Mucosa of descending colon (tissue), 3 donors: ENCODE measurements at places on chromosomes 1 and 21.
A peak's percentile ranks its signal among the peaks of the same experiment; 100 is the strongest.

- DNase-seq, result no peak
Observed at GRCh38 chr1:56156971-56157876, 422.1 kb downstream of the PLPP3 start.

- DNase-seq, result no peak
Observed at GRCh38 chr1:67759066-67759465, 74.1 kb downstream of the GADD45A start.

DNA sequence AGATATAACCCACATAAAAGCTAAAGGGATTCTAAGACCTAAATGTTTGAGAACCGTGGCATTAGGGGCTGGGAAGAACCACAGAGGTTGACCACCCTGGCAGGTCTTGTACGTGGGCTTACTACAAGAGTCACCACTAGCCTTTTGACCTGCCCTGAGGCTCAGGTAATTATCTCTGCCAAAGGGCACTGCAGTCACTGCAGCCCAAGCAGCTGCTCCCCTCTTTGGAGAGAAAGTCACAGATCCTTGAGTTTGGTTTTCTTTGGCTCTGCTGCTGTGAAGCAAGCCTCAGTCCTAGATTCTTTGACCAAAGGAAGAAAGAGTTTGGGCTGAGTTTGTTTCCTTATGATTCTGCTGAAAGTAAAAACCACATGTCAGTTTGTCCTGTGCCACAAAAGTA is 11.6 kb downstream of the PARK7 start:
- no peak for DNase-seq

DNA sequence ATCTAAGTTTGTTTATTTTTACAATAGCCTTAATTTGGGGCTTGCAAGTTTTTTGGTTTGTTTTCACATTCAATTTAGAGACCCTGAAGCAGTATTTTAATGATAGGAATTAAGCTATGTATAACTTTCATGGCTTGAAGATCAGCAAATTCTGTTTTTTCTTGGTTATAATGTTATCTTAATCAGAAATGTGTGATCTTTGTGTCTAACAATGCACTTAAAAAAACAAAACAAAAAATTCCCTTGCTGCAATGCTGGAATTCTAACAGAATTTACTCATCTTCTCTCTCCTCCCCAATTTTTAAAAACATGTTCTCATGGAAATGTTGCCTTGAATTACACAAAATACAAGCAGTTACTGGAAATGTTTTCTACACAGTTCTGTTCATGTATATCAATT is 113.1 kb downstream of the OLFML2B start:
- no peak for DNase-seq

- peak; percentile 69 for DNase-seq
Observed at GRCh38 chr1:230568008-230568407, 74.3 kb upstream of the COG2 start.

- DNase-seq, result no peak
Observed at GRCh38 chr1:27868556-27868931, 3.8 kb upstream of the THEMIS2 start.

GRCh38 chr1:218112862-218113261 is 172.2 kb upstream of the RRP15 start:
- no peak for DNase-seq

- no peak for DNase-seq
Observed at GRCh38 chr1:163410073-163410999, 88.6 kb downstream of the NUF2 start.

DNA sequence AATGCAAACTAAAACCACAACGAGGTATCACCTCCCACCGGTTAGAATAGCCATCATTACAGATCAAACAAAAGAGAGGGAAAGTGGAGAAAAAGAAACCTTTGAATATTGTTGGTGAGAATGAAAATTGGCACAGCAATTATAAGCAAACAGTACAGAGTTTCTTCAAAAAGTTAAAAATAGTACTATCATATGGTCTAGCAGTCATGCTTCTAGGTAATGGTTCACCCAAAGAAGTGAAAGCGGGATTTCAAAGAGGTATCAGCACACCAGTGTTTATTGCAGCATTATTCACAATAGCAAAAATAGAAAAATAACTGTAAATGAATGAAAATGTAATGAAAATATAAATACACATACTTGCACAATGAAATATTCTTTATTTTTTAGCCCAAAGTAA is 8.2 kb downstream of the OR2T10 start:
- DNase-seq, result no peak

DNA sequence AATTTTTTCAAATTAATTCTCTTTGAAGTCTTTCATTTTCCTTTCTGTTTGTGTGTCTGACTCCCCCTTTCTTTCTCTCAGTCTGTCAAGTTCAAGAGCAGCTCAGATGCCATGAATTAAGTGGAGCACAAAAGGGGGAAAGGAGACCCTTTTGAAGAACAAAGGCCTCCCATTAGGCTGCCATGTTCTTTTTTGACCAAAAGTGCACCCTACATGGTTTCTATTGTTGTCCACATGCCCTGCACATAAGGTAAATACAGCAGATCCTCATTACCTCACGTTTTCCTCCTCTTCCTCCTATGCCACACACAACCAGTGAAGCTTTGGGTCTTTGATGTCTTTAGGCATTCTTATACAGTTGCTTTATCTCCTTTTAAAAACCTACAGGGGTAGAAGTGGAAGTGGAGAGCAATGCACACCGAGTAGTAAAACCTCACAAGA is 47.7 kb downstream of the POU2F1 start:
- no peak for DNase-seq

DNA sequence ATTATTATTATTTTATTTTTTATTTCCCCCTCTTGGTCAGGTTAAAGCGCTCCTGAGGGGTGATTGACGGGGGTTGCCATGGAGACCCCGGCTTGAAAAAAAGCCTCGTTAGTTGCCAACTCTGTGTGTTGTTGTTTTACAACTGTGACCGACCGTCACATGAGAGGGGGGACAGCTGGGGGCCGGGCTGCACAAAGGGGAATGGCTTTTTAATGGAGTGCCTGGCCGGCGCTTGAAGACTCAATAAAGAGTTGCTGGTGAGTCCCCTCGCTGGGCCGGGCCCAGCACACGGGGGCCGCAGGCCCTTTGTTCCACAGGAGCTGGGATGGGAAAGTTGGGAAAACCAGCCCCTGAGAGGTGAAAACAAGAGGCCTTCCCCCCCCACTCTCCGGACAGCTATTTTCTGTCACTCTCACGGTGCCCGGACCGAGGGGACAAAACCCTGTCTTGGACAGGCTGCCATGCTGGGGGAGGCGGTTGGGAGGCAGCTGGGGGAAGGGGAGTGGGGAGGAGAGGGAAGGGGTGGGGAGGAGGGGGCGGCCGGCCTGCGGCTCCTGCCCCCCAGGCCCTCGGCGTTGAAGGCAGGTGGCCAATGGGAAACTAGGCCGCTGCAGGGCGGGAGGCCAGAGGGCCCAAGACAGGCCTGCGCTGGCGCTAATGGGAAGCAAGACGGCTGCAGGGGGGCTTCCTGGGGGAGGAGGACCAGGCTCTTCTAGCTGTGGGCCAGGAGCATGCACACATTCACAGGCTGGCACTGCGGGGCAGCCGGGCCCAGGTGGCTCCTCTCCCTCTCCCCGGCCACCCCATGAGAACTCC is 67.6 kb downstream of the CASZ1 start:
- no peak for DNase-seq

DNA sequence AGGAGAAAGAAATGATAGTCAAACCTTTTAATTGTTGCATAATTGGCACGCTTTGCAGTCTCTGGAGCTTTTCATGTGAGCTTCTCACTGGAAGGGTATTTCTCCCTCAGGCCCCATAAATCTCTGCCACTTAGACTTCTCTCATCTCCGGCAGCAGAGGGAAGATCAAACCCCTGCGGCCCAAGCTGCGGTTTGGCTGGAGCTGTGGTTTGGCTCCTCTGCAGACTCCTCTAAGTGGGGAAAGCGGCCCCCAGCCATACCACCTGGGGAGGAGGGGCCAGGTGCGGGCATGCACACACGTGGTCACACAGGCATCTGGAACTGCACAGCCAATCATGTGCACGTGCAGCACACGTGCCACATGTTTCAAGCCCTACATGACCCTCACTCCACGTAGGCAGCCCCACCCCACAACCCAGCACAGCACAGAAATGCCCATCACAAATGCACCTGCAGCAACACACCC is 58.3 kb downstream of the UBE2T start:
- DNase-seq, result no peak

GRCh38 chr1:222815440-222815765 is 564 bp downstream of the DISP1 start:
- peak; percentile 8 for DNase-seq
